ENCODE measurements at places on chromosomes 4 and X.

- DNase-seq, result no peak
These were observed 543.1 kb downstream of the TRIML1 start for GRCh38 chr4:188682321-188682720.

DNA sequence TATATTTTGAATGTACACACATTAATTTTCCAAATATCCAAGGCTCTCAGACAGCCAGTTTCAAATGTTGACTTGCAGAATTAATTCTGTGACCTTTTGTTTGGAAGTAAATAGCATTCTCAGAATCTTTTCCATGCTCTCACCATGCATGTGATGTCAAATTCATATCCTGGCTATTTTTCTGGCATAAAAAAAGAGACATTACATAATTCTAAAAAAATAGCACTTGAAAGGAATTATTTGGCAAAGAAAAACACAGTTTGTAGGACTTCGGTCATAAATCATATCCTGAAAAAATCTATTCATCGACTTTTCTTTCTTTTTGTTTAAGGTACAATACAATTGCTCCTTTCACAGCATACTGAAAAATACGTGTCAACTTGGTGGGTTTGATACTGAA lies 111.2 kb downstream of the GLRA3 start:
- no peak for DNase-seq

DNA sequence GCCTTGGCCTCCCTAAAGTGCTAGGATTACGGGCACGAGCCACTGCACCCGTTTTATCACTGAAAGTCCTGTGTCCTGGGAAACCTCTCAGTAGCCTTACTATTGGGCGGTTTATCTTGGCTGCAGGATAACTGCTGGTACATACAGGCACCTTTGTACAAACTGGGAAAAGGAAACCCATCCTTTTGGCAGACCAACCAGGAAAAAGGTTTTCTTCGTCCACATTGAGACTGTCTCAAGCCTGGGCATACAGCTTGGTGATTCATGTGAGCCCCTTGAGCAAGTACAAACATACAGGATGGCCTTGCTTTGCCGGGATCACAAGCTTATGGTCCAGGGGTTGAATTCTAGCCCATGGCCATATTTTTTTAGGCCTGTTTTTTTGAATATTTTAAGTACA lies 32.8 kb downstream of the RWDD4 start:
- DNase-seq, result no peak

DNA sequence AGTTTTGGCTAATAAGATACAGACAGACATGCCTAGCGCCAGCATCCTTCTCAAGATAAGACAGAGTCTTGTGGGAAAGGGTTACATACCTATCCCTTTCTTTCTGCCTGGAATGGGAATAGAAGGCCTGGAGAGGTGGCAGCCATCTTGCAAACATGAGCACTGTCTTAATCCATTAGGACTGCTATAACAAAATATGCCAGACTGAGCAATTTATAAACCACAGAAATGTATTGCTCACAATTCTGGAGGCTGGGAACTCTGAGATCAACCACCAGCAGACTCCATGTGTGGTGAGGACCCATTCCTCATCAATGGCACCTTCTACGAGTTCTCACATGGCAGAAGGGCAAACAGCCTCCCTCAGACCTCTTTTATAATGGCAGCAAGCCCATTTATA lies 26.5 kb upstream of the NEIL3 start:
- no peak for DNase-seq

DNA sequence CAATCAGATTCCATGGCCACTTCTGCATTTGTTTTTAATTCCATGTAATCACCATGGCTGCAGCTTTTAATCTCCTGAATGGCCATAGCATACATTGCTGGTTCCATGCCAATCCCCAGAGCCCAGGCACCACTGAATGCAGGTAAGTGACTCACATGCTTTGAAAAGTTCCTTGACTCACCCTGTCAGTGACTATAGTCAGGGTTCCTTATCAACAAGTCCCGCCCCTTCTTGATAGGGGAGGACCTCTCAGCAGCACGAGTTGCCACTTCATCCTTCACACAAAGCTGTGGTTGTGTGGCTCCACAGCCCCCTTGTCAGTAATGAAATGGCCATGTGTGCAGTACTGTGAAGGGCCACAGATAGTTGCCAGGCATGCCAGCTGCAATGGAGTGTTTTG lies 516.6 kb downstream of the PPARGC1A start:
- DNase-seq, result no peak

GRCh38 chr4:15765910-15766697 lies 12.0 kb upstream of the CD38 start:
- peak; percentile 51 for DNase-seq

GRCh38 chrX:134258202-134258601 lies 21.2 kb downstream of the CCDC160 start:
- no peak for DNase-seq

- DNase-seq, result no peak
These were observed 60.9 kb downstream of the AASDH start for GRCh38 chr4:56326363-56326762.

DNA sequence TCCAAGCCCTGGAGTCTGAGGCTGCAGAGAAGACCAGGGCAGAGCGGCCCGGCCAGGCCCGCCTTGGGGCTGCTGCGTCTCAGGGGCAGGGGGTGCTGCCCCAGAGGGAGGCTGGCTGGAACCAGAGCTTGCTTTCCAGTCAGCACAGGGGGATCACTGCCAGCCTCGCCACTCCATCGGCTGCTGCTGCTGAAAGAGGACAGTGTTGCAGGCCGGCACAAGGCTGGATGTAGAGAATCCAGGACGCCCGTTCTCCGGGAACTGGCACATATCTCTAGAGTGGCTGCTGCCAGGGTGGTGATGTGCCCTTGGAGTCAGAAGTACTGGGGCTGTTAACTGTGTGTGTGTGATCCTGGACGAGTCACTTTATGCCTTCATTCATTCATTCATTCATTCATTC lies 31.9 kb upstream of the SORCS2 start:
- DNase-seq, result no peak

GRCh38 chrX:86028681-86029080 lies 18.7 kb downstream of the CHM start:
- DNase-seq, result no peak

DNA sequence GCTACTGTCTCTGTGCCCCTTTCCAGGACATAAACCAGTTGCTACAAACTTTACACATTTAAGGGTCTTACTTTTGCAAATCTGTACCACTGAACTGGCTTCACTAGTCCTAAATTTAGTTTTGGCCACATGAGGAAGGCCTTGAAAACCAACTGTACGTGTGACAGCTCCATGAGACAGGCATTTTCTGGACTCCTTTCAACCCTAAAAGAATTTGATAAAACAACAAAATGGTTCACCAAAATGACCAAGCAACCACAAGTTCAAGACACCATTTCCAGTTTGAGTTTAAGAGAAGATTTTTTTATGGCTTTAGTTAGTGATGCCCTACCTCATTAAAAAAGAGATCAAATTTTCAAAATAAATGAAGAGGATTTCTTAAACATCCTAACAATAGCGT lies 246.4 kb downstream of the ZNF674 start:
- DNase-seq, result no peak

- DNase-seq, result no peak
These were observed 48.3 kb downstream of the RAB33B start for GRCh38 chr4:139501927-139502899.

DNA sequence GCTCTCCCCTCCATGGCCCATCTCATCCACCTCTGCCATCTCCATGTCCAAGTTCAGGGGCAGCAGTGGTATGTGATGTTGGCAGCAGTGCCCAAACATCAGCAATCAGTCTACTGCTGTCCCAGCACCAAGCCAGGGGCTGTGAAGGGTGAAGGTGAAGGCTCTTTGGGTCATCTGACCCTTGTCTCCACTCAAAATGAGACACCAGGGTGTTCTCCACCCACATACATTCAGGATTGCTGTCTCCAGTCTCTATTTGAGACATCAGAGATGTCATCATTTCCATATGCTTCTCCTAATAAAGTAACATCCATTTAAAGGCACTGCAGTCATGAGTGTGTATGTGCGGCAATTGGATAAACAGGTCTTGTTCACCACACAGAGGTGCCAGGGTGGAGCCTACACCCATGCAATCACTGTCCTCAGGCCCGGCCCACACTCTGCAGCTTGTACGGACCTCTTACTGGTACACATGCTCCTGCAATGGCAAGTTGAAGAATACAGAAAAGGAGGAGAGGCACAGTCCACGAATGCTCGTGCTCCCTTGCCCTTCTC lies 22.2 kb downstream of the MAML3 start:
- no peak for DNase-seq

DNA sequence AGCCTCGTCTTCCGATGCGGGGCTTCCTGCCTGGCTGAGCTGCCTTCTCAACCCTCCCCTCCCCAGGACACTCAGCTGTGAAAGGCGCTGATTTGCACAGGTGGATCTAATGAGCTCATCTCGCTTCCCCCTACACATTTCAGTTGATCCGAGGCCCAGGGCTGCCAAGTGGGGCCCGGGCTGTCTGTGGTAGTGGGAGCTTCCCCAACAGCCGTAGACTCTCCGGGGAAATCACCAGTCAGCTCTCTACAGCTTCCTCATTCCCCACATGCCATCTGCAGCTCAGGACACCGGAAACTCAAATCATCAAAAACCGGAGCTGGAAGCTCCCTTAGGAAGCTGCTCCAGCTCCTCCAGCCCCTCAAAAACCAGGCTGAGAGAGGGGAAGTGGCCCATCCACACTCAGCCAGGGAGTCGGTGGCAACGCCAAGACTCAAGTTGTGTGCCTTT lies 56.2 kb downstream of the SMIM20 start:
- peak; percentile 36 for DNase-seq

- no peak for DNase-seq
These were observed 1.3 kb downstream of the SPATA18 start for GRCh38 chr4:52052475-52052780.

- no peak for DNase-seq
These were observed 17.3 kb downstream of the TEC start for GRCh38 chr4:48252313-48252712.

DNA sequence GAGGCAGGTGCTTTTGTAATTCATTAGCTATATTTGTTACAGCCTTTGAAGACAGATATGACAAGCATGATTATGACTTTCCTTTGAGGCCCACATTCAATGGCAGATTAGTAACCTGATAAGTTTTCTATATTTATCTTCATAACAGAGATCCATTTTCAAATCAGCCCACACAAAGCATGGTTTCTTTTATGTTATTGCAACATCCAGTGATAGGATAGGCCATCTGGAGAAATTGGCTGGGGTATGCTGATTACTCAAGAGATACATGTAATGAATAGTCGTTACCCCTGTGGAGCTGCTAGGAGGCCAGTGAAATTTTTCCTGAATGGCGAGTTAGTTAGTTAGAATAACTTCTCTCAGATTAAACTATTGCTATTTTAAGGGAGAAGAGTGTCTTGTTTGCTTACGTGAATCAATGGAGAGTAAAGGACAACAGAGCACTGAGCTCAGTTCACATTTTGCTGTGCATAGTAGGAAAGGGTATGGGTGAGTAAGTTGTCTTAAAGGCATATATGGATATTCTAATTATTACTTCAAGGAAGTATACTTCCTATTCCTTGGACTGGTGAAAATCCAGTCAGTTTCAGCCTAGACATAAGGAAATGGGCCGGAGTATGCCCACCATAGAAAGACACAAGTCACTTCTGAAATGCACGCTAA lies 79.2 kb upstream of the DKK2 start:
- no peak for DNase-seq

Data from CD4-positive, alpha-beta T cell treated with Interleukin-1 beta for 1 hour (primary cell).